Activated T-helper 1 cell treated with Interleukin-2 at 50 U/mL for 16 hours (primary cell): ENCODE measurements at places on chromosomes 5 and 9.

DNA sequence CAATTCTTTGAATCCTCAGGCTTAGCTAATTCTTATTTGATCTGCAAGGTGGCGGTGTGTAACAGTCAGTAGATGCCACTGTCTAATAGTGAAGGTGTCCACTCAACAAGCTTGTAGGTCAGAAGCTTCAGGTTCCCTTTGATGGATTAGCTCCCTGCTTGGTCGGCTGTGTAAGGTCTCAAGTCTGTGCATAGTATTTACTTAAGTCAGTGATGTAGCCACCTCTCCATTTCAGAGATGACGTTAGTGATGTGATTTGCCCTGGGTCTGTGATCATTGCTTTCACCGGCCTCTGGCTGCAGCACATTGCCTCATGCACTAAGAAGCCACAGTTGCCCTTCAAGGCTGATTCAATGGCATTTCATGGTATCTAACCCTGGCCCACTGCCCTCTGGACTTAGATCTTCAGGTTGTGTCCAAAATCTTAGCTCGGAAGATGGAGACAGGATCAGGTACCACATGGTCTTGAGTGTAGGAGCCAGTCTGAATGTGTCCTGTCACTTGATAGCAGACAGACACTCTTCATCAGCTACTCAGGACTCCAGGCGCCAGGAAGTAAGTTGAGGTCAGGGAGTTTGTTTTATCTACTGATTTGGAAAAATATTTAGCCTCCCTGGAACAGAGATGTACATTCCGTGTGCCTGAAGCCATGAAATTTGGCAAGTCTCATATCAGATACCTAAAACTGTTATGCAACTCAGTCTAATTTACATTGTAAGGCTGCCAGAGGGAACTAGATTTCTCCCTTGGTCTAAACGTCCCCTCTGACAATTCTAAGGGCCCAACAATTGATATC, 42.9 kb downstream of the SUB1 start:
- DNase-seq: no peak

DNA sequence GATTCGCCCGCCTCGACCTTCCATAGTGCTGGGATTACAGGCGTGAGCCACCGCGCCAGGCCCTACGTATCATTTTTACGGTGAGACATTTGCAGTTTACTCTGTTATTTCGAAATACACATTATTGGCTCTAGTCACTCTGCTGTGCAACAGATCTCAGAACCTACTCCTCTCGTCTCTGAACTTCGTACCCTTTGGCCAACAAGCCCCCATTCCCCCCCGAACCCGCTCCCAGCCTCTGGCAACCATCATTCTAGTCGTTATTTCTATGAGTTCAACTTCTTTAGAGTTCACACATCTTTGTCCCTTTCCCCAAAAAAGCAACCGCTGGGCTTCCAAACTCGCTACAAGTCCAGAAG, 735 bp downstream of the PTGR1 start:
- DNase-seq: no peak

GRCh38 chr5:75847561-75848021, 130.4 kb upstream of the POC5 start:
- no peak for DNase-seq

- DNase-seq: no peak
These were observed 189.6 kb downstream of the NR3C1 start for GRCh38 chr5:143213851-143214363.

GRCh38 chr5:27639005-27639612, 600.7 kb upstream of the CDH9 start:
- no peak for DNase-seq

DNA sequence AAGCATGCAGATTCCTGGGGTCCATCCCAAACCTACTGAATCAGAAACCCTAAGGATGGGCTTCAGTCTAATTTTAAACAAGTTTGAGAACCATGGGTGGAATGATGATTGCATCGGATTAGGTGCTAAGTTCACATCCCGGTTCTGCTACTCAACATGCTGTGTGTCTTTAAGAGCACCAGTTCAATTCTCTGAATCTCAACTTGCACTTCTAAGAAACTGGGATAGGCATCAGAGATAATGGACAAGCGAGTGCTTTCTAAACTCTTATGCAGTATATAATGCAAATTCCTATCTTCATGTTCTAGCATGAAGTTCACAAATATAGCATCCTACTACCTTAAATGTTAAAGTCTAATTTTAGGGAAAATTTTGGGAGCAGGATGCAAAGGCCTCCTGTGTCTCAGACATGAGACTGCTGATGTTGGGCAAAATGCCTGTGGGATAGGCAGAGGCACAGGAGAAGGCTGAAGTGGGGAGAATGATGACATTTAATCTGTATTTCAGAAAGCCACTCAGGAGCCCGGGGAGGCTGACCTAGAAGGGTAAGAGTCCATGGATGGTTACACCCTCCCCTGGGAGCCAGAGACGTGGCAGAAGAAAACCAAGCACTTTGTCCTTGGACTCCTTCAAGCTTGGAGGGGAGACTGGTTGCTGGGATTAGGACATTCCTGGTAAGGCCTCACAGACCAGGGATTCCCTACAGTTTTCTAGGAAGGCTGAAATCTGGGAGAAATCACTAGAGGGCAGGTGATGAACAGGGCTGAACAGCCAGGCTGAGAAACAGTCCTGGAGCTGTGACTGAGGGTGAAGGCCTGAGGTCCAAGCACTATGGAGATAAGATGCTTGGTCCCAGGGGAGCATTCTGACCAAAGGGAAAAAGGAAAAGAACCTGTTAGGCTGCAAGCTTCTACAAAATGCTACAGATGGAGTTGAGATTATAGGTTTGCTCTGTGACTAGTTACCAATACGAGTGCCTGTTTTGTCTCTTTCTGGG, 311.9 kb upstream of the PANK3 start:
- DNase-seq: no peak

DNA sequence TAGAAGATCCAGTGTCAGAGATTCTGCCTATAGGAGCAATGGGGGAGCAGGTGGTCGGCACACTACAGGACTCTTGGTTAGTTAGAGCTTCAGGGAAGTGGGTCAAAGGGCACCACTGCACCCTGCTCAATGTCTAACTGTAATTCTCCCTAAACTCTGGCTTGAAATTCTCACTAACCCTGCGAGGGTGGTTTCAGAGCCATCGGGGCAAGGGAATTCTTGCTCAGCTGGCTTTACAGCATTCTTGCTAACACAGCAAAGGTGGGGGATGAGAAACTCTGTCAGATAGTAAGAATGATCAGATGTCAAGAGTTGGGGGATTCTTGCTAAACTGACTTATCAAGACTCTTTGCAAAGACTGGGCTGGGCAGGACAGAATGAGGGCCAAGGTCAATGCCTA, 4.7 kb upstream of the ZNF354C start:
- no peak for DNase-seq

- no peak for DNase-seq
These were observed 44.2 kb upstream of the CKMT2 start for GRCh38 chr5:81188962-81189361.

- DNase-seq: no peak
These were observed 802 bp downstream of the ITGA2 start for GRCh38 chr5:52989781-52990527.

DNA sequence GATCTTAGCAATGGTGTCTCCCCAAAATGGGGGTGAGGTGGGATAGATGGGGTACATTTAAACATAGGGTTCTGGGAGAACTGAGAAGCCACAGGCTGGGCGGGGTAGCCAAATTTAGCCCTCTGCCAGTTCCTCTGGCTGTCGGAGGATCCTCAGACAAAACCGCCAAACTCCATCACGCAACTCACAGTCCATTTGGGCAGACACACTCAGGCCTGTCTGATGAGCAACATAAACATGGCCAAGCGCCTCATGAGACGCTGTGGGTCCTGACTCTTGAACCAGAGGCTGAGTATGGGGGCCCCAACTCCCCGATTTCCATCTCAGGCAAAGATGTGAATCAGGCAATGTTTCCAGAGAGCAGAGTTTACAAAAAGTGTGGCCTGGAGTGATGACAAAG, 162.3 kb downstream of the FGF18 start:
- no peak for DNase-seq

- no peak for DNase-seq
These were observed 142.9 kb downstream of the DMAC1 start for GRCh38 chr9:7656636-7657035.

- DNase-seq: no peak
These were observed 267.7 kb downstream of the DENND1A start for GRCh38 chr9:123662057-123662776.

GRCh38 chr5:135279328-135279727, 119.7 kb downstream of the MACROH2A1 start:
- DNase-seq: no peak

GRCh38 chr9:115681585-115681984, 472.0 kb upstream of the PAPPA start:
- DNase-seq: no peak

- DNase-seq: peak; percentile 32
These were observed 544 bp upstream of the ERCC6L2 start for GRCh38 chr9:95874989-95875304.

DNA sequence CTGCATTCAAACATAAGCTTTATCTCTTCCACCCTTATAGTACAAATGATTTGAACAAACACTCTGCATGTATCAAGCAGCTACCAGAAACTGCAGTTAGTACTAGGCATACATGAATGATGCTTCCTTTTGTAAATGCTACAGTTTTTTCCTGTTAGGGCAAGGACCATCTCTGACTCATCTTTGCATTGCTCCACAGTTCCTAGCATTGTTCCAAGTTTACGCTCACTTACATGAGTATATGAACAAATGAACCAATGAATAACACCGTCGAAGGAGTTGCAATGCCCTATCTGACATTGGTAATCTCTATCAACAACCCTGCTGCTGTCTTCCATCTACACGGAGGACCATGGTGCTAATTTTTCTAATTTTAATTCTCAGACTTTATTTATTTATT, 2.1 kb upstream of the ALDH7A1 start:
- no peak for DNase-seq

DNA sequence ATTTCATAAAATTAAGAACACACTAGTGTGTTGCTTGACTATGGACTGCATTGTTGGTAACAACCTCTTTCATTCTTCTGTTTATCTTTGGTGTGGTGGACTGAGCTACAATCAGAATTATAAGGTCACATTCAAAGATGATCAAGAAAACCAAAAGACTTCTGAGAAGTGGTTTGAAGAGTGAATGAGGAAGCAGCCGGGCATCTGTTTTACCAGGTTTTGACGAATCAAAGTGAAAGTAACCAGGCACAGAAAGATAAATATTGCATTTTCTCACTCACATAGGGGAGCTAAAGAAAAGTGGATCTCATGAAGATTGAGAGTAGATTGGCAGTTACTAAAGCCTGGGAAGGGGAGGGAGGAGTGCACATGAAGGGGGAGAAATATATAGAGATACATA, 589.1 kb downstream of the ZNF608 start:
- no peak for DNase-seq

GRCh38 chr5:64646169-64646568, 44.1 kb upstream of the SHISAL2B start:
- no peak for DNase-seq

DNA sequence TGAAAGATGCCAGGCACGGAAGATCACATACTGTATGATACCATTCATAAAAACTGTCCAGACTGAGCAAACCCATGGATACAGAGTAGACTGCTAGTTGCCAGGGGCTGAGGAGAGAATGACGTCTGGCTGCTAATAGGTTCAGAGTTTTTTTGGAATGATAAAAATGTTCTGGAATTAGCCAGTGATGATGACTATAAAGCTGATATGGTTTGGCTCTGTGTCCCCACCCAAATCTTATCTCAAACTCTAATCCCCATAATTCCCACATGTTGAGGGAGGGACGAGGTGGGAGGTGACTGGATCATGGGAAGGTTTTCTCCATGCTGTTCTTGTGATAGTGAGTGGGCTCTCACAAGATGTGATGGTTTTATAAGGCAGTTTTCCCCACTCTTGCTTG, 37.4 kb downstream of the CAMSAP1 start:
- no peak for DNase-seq

GRCh38 chr5:60161340-60161934, 267.9 kb upstream of the PDE4D start:
- no peak for DNase-seq

DNA sequence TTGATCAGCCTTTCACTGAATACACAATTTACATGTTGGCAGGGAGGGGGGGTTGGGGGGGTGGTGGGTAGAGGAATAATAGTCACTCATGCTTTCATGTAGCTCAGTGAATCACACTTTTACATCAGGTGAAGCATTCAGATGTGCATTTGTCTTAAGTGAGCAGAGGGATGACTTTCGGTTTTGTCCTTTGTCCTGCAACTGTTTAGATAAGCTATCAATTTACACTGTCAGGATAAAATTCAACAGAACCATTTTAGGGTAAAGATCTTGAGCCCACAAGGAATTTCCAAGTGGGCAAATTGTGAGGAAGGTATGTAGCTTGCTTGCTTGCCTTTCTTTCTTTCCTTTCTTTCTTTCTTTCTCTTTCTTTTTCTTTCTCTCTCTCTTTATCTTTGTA, 576.2 kb downstream of the MTRR start:
- no peak for DNase-seq

GRCh38 chr5:165495829-165496380, 1990.5 kb downstream of the MAT2B start:
- no peak for DNase-seq

- no peak for DNase-seq
These were observed 19.6 kb downstream of the SH2D3C start for GRCh38 chr9:127758843-127759242.
